ENCODE measurements at places on chromosomes 2 and 18.

DNA sequence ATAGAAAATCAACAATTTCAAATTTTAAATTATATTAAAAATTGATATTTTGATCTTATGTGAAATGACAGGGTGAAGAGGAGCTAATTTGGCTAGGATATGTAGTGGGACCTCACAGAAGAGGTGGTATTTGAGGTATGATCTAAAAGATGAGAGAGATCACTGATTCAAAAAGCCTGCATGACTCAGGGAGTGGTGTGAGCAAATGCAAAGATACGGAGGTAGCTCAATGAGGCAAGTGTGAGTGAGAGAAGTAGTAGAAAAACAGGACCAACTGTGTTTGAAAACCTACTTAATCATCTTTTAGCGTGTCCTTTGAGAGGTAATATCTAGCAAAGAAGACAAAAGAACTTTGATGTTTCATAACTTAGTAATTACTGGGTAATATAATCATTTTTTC lies 557.5 kb downstream of the DSC3 start:
- no peak for DNase-seq

DNA sequence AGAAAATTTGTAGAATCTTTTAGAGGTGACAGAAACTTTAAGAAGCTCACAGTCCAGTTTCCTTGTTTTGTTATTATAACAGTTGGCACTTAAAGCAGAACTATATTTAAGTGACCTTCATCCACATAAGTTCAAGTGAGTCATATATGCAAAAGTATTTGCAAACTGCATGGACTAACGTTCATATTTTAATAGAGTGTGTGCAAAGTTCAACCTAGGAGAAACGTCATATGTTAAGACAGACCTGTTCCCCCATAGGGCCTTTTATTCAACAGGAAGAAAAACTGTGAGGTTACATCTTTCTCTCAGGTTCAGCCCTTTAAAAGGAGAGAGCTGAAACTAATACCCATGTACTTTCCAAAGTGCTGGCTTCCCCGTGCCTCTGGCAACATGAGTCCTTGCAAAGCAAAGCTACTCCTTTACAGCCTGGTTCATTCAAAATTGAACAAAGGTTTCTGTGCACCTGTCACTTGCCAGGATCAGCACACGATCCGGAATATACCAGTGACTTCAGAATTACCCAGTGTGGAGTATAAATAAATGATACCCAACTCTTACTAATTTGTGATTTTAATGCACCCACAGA lies 280.0 kb upstream of the RAB12 start:
- DNase-seq = no peak

GRCh38 chr2:223727562-223727961 lies 109.8 kb downstream of the AP1S3 start:
- peak; percentile 60 for DNase-seq

GRCh38 chr2:62999905-63000304 lies 50.7 kb upstream of the OTX1 start:
- DNase-seq = no peak

GRCh38 chr18:49520661-49521145 lies 33.7 kb upstream of the C18orf32 start:
- no peak for DNase-seq

GRCh38 chr2:28577791-28578680 lies 82.2 kb downstream of the PLB1 start:
- no peak for DNase-seq

DNA sequence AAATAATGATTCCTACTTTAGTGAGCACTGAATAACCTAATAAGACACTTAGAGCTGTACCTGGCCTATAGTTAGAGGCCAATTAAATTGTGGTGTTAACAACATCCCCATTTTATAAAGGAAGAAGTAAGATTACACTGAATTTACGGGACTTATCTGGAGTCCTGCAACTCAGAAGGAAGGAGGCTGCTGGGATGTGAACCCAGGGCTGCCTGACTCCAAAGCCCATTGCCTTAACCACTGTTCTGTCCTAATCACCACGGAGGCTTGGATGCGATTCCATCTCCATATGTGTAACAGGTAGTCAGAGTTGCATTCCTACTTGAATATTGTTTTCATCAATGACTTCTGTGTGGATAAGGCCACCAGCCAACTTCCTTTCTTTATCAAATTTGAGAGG lies 168.9 kb downstream of the SOCS6 start:
- no peak for DNase-seq

DNA sequence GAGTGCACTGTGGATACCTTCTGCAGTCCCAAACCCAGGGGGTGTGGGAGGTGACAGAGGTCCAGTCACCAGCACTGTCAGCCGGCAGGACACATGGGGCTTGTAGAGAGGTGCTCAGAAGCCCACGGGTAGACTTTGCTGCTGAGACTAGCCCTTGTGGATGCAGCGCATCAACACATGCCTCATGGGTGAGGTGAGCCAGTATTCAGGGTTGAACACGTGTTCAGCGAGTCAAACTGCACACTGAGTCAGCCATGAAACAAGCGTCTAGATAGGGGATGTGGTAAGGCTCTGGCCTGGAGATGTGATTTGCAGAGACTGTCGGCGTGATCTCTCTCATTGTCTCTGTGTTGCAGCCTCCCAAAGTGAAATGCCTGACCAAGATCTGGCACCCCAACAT lies 35.8 kb upstream of the SCLY start:
- DNase-seq = no peak

GRCh38 chr2:187435078-187435477 lies 13.0 kb downstream of the CALCRL start:
- DNase-seq = no peak

DNA sequence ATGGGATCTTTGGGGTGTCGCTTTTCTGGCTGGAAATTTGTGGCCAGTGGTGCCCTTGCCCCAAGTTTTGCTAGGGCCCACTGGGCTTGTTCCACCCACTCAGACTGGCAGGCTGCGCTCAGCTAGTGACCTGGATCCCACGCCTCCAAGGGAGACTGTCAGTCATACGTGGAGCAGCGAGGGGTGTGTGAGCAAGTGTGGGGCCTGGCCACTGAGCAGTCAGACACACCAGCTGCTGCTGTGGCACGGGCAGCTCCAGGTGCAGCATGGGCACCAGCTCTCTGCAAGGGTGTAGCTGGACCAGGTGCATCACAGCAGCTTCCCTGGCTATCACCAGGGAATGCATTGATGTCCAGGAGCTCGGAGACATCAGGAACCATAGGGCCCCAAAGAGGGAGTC lies 327.0 kb downstream of the NR4A2 start:
- no peak for DNase-seq

DNA sequence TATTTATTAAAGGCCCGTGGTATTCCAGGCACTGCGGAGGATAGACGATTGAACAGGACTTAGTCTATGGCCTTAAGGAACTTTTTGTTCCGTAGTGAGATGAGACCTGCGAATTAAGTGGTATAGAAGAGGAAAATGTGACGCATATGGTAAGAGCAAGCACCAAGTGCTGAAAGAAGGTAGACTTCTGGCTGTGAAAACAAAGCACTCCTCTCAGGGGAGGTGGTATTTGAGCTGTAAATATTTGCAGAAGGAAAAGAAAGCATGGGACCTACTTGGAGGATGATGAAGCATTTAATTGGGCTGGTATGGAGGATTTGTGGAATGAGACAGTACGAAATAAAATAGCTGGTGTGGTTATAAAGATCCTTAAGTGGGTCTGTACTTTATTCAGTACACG lies 62.5 kb downstream of the GPR39 start:
- DNase-seq = no peak

DNA sequence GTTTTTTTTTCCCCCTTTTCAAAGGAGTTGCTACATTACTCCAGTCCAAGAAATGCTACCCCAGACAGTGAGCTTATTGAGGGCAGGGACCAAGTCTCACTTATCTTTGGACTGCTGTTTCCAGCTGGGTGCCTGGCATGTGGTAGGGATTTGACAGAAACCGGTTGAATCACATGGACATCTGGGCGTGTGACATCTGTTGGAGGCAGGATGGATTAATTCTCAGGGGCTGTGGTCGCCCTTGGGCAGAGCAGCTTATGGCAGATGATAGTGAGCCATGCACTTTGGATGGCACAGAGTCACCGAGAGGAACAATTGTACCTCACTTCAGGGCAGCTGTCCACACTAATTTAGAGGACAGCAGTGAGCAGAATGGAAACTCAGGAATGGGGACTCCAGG lies 254.6 kb upstream of the ID2 start:
- no peak for DNase-seq

- DNase-seq = no peak
These were observed 628.5 kb upstream of the KLHL29 start for GRCh38 chr2:22756276-22757043.

DNA sequence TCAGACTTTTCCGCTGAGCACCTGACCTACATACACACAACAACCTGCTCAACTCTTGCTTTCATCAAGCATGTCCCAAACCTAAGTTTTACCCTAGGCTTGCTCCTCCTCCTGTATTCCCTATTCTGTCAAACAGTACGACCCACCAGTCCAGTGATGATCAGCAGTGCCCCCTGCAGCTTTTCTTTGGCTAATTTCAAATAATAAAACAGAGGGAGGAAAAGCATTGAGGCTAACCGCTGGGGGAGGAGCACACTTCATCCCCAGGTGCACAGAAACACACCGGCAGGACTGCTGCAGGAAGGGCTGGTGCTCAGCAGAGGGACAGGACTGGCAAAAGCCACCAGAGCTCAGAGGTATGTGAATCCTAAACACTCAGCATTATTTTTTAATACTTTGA lies 21.2 kb downstream of the E2F6 start:
- no peak for DNase-seq

GRCh38 chr2:66434679-66435548 lies at the start of gene MEIS1:
Gene MEIS1 (plus strand): TSS chr2:66435125. CDS start chr2:66435857, 732 bp downstream.
- DNase-seq = peak; percentile 46

DNA sequence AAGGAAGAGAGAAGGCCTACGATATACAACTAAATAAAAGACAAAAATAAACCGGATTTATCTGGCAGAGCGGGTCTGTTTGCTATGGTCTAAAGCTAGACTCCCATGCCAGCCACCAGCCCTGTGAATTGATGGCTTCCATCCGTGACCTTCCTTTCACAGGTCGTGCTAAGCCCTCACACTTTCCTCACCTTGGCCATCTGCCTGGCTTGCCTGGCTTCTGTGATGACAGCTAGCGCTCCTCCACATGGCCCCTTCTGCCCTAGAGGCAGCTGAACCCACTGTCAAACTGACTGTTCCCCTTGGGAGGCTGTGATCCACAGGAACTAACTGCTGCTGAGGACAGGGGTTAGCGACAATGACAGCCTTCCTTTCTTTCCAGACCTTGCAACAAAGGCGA lies 32.5 kb downstream of the GAREM1 start:
- DNase-seq = no peak

GRCh38 chr2:30249354-30249753 lies 18.0 kb downstream of the LBH start:
- DNase-seq = no peak

DNA sequence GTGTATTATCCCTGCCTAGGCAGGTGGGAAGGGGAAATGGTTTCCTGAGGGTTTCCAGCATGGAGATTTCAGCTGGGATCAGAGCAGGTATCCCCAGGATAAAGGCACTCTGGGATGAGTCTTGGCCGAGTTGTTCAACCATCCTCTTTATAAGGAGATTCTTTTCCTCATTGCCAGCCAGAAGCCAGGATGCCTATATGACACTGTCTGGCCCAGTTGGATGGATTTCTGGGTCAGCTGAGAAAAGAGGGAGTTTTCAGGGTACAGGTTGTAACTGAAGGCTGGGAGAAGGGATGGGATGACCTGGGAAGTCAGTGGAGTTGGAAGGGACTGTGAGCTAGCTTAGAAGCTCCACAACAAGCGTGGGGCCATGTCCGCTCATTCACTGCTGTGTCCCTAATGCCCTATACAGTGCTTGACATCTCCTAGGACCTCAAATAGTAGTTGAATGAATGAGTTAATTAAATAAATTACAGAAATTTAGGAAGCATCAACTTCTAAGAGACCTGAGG lies 8.3 kb downstream of the RHOB start:
- no peak for DNase-seq

DNA sequence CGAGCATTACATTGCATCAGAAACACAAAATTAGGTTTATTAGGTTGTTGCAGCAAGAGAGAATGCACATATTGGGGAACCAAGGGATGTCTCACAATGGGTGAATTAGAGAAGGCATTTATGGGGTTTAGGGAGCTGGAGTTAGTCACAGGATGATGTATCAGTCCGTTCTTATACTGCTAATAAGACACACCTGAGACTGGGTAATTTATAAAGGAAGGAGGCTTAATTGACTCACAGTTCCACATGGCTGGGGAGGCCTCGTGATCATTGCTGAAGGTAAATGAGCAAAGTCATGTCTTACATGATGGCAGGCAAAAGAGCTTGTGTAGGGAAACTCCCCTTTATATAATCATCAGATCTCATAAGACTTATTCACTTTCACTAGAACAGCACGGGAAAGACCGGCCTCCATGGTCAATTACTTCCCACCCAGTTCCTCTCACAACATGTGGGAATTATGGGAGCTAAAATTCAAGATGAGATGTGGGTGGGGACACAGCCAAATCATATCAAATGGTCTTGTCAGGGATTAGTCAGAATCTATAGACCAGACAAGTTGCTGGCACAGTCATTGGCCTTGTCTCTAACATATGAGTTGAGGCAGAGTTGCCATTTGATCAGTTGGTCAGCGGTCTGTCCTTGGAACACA lies 61.9 kb upstream of the RBMS1 start:
- no peak for DNase-seq

- no peak for DNase-seq
These were observed 217.1 kb downstream of the ACKR3 start for GRCh38 chr2:236786751-236787150.

DNA sequence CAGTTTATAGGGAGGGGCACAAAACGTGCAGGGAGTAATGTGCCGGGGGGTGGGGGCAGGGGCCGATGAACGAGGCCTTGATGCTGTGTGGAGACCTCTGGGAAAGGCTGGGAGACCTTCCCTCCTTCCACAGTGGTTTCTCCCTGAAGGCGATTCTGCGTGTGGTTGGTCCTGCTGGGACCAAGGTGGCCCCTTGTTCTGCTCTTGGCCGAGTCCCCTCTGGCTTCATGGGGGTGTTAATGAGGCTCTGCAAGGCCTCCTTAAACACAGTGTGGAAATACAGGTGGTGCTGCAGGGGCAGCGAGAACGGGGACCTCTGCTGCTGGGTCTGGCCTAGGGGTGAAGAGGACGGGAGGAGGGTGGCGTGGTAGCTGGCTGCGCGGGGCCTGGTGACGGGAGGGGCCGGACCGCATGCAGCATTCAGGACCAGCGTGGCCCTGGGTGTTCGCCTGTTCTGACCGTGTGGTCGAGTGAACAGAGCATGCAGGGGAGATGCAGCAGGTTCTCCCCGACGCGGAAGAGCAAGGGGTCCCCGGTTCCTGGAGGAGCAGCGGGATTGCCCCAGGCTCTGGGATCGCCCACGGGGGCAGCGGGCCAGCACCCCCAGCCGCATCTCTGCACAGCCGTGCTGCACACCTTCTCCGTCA lies 42.1 kb upstream of the KCNG2 start:
- no peak for DNase-seq

- no peak for DNase-seq
These were observed 70.6 kb upstream of the RAB6C start for GRCh38 chr2:129908721-129909373.

Measured in CD4-positive, alpha-beta T cell treated with Interferon alpha-2 for 1 hour (primary cell).